ENCODE measurements at places on chromosomes 12 and 14. TPM values are rescaled to one million over a fixed set of nuclear protein-coding genes. Genes with fewer than 3 reads are reported as not detected.

The KCNMB4 gene
- total RNA-seq: 0.26 TPM

The TSHR gene
- not detected for total RNA-seq

The ARMH4 gene
- under 0.01 TPM for total RNA-seq

The SNAPC1 gene
- total RNA-seq: 7.4 TPM

The LACRT gene
- not detected for total RNA-seq

The APOF gene
- total RNA-seq: not detected

The ZDHHC22 gene
- not detected for total RNA-seq

The TAS2R31 gene
- 2.0 TPM for total RNA-seq

The VDR gene
- 3.4 TPM for total RNA-seq

The IL26 gene
- not detected for total RNA-seq

The ACSS3 gene
- total RNA-seq: 0.26 TPM

The GSC gene
- not detected for total RNA-seq

The STXBP6 gene
- total RNA-seq: not detected

The SIX6 gene
- not detected for total RNA-seq

The POLE gene
- total RNA-seq: 10.5 TPM
